Right atrium auricular region (tissue), 2 donors: ENCODE measurements at places on chromosomes 1 and 21.

DNA sequence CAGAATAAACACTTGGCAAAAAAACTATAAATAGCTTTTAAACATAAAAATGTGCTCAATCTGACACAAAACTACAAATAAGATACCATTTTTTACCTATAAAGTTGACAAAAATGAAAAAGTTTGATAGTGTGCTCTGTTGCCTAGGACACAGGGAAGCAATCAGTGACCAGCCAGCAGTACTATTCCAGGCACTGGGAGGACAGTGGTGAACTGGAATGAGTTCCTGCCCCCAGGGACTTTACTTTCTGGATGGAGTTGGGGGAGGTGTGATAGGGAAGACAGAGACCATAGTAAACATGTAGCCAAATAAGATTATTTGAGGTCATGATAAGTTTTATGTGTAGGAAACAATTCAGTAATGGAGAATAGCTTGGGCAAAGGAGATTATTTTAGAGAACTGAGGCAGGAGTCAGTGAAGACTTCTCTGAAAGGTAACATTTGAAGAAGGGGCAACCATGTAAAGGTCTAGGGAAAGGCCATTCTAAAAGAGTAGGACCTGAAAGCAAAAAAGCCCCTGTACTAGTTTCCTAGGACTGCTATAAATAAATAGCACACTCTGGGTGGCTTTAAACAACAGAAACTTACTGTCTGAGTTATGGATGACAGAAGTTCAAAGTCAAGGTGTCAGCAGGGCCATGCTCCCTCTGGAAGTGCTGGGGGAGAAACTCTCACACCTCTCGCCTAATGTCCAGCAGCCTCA lies 42.0 kb downstream of the EEIG2 start:
- peak overlapping the region; percentile 1 for H3K27ac ChIP-seq
- no peaks in the 10 kb centered on the region for H3K4me1 ChIP-seq
- H3K27me3 ChIP-seq: no peaks in the 10 kb centered on the region
- no peak for DNase-seq
- no peaks in the 10 kb centered on the region for H3K36me3 ChIP-seq

DNA sequence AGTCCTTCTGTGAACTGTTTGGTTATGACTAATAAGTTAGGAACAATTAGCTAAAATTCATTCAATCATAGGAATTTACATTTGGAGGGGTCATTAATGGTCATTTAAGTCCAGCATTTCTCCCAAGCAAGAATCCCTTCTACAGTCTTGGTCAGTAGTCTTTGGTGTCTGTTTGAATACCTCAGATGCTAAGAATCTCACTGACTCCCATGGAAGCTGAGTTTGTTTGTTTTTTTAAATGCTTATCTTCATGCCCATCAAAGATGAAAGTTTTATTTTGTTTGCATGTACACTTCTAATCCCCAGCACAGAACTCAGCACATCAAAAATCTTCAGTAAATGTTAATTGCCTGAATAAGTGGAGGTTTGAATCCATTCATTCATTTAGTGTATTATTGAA lies 41.3 kb upstream of the SLC44A3 start:
- no peaks in the 10 kb centered on the region for H3K4me1 ChIP-seq
- no peak for DNase-seq

DNA sequence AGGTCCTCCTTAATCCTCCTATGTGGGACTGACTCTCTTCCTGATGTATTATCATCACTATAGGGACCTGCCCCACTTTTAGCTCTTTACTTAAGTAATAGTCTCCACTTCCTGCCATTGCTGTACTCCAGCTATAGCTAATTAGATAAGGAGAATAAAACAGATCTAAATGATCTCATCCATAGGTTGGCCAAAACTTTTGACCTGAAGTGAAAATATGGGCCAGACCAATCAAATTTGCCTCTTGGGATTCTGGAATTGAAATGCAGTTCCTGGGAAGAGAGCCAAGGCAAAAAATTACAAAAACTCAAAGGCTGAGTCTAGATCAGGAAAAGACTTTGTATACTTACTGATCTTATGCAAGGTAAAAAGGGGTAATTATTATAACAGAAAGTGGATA lies 36.1 kb upstream of the PDE4B start:
- H3K27me3 ChIP-seq: no peaks in the 10 kb centered on the region
- no peak for DNase-seq
- H3K4me3 ChIP-seq: no peak overlapping the region

DNA sequence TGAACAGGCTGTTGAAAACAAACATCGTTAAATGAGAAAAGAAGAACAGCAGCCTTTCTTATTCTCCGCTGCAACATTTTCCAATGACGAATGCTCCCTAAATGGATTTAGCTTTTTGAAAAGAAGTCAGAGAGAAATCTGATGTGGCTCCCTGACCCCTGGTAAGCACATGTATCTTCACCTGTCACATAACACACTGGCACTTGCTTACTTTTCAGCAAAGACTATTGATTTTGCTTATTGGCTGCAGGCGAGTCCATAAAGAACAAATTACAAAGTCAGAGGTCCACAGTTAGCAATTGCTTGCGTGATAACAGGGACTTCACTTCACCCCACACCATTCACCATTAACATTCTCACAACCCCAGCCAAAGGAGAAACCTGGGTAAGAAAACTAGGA lies 362.8 kb downstream of the GPATCH2 start:
- no peaks in the 10 kb centered on the region for H3K4me1 ChIP-seq
- no peaks in the 10 kb centered on the region for H3K36me3 ChIP-seq
- H3K27ac ChIP-seq: no peak overlapping the region
- no peak for DNase-seq
- no peaks in the 10 kb centered on the region for H3K27me3 ChIP-seq
- H3K4me3 ChIP-seq: no peak overlapping the region

DNA sequence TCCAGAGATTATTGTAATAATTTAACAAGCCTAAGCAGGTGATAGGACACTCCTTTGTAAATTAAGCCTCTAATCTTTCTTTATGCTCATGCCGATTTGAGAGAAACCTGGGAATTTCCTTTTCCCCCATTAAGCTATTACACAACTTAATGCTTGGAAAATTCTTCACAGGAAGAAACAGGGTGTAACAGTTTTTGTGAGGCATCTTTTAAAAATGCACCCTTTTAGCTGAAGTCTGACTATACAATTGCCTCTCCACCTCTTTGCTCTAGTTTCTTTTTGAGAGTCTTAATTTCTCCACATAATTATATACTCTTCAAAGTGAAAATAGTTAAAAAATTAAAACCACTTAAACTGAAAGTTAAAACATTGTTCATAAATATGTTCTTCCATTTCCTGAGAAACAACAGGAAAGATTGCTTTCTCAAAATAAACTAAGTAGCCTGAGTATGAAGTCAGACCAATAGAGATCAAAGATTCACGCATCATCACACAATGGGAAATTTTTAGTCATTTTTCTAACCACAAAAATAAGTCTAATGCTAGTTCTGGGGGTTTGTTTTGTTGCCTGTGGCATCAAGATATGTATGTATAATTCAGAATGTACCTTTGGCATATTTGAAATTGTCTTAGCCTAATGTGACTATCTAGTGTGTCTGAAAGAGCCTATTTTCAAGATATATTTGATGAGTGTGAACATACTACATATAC lies 34.7 kb downstream of the LRRC8D start:
- H3K36me3 ChIP-seq: no peaks in the 10 kb centered on the region
- H3K4me1 ChIP-seq: no peaks in the 10 kb centered on the region
- no peaks in the 10 kb centered on the region for H3K27me3 ChIP-seq
- no peak overlapping the region for H3K27ac ChIP-seq
